ENCODE measurements at places on chromosomes 16 and 17.

DNA sequence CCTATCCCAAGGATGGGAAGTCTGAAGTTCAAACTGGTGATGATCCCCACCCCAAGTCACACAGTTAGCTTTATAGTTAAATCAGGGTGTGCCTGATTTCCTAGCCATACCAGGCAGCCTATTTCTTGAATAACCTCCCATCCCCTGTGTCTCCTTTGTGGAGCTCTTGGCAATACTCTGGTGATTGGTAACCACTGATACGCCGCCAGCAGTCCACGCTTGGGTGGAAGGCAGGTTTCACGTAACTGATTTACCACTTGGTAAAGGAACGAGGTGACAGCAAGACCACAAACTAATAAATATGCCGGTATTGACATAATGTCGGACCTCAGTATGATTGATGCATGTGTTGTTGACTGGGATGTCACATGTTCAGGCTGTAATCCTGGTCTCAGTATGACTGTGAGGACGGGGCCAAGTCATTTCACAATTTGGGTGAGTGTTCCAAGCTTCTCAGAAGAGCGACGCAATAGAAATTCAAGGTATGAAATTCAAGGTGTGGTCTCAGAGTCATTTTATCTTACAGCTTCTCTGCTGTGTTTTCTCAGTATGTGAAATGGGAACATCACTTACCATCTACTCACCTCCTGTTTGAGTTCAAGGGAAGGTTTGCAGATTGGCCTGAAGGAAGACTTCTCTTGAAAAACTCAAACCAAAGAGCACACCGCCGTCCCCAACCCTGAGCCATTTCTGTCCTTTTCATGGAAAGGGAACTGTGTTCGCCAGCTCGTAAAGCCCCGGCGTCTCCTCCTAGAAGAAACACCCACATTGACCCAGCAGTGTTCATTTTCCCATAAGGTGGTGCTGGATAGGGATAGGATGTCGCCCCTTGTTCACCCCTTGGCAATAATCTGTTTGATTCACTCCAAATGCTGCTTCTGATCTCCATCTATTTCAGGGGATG, 678.9 kb downstream of the WWOX start:
- DNase-seq, result no peak

DNA sequence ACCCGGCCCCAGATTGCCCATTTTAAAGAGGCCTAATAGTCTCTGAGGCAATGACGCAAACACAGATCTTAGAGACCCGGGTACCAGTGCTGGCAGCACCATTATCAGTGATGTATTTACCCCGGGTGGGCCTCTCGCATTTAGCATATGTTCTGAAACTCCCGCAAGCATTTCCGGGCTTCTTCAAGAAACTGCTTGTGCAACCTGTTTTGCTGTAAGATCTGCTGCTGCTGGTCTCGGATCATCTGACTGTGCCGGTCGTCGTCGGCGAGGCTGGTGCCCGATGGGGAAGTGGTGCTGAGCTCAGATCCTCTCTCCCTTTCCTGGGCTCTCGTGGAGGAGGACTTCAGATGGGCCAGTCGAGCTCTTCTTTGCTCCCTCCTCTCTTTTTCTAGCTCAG, 12.5 kb downstream of the CEP295NL start:
- no peak for DNase-seq

DNA sequence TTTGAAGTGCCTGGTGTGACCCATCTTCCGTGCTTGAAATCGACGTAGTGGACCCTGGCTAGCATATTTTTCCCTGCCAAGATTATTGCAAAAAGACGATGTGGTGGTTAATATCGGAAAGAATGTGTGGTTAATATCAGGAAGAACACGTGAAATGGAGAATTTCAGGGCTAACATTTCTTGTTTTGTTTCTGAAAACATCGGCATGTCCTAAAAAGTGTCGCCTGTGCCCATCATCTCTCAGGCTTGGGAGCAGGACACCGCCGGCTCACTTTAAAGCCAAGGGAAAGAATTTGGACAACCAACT, 345 bp upstream of the DCXR start:
- DNase-seq, result no peak

DNA sequence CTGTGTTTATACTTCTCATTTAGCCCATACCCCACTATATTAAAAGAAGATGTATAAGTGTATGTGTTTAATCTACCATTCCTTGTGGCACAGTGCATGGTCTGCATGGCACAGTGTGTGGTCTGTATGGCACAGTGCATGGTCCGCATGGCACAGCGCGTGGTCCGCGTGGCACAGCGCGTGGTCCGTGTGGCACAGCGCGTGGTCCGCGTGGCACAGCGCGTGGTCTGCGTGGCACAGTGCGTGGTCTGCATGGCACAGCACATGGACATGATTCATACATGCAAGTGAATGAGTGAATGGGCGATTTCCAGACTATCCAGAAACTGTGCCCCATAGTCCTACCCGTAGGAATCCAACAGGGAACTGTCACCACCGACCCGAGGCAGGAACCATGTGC, 632.6 kb downstream of the MAF start:
- no peak for DNase-seq
